Spinal cord (tissue), 10 donors: ENCODE measurements at places on chromosomes 4 and X. TPM values are rescaled to one million over a fixed set of nuclear protein-coding genes. Genes with fewer than 3 reads are reported as not detected.

The MFAP3L gene
- 34.4 TPM for total RNA-seq

The HAND2 gene
- not detected for total RNA-seq

The NAAA gene
- 23.9 TPM for total RNA-seq

The RS1 gene
- total RNA-seq: not detected

The UGT2B7 gene
- 0.20 TPM for total RNA-seq

The MGAT4D gene
- total RNA-seq: not detected

The ATP8A1 gene
- 247 TPM for total RNA-seq

The ZNF41 gene
- total RNA-seq: 12.5 TPM

The NSD2 gene
- 59.0 TPM for total RNA-seq

The FOXR2 gene
- total RNA-seq: not detected

The VCX3B gene
- not detected for total RNA-seq

The PPP2R2C gene
- total RNA-seq: 70.7 TPM

The LUZP4 gene
- total RNA-seq: not detected

The EVC gene
- total RNA-seq: 20.8 TPM

The IL2RG gene
- total RNA-seq: 0.22 TPM

The GYPA gene
- 27.3 TPM for total RNA-seq

GRCh38 chrX:45381366-45381765, 180.7 kb upstream of the DIPK2B start:
- H3K4me1 ChIP-seq: no peaks in the 10 kb centered on the region
- H3K4me3 ChIP-seq: no peak overlapping the region
- no peaks in the 10 kb centered on the region for H3K36me3 ChIP-seq
- no peak overlapping the region for H3K27ac ChIP-seq

- H3K4me3 ChIP-seq: no peak overlapping the region
- H3K36me3 ChIP-seq: no peaks in the 10 kb centered on the region
- DNase-seq: no peak
- no peaks in the 10 kb centered on the region for H3K27me3 ChIP-seq
- H3K27ac ChIP-seq: no peak overlapping the region
Measured at GRCh38 chr4:36651253-36651652, 369.8 kb downstream of the DTHD1 start.

DNA sequence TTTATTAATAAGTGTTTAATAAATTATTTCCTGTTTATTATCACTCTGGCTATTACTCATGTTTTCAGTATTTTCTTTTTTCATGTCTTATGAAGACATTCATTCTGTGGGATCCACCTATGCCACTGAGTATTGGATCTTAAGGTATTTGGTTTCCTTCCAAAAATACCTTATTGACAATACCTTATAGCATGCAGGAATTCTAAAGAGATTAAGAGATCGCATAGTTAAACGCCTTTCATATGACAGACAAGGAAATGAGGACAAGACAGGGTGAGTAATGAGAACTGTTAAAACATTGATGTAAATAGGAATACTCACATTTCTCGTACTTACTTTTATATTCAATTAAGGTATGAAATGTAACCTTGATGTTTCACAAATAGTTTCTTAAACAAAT, 38.2 kb upstream of the TMPRSS11B start:
- no peak overlapping the region for H3K4me3 ChIP-seq
- no peaks in the 10 kb centered on the region for H3K4me1 ChIP-seq
- no peaks in the 10 kb centered on the region for H3K36me3 ChIP-seq

DNA sequence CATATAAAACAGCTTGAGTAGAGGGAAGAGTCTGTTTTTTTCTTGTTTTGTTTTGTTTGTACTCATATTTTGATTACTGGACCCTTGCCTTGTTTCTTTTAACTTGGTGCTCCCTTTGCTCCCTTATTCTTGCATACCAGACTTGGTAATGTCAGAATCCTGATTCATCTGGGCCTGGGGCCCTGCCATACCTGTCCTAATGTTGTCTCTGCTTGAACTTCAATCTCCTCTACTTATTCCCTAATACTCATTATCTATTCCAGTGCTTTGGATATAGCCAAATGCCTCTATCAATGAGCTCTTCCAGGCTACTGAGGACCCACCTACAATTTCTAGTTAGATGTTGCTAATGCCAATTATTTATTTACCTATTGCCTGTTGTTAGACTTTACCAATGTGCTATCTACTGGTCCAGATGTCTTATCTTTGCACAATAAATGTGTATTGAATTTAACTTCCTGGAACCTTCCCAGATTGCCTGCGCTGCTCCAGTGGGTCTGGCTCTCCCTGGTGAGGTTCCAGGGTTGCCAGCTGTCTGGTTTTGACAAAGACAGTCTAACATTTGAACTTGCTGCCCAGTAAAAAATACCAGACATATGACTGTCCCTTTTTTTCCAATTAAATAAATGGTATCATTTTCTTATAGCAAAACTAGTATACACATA, 64.4 kb upstream of the ACSL4 start:
- no peaks in the 10 kb centered on the region for H3K36me3 ChIP-seq
- no peak overlapping the region for H3K27ac ChIP-seq
- H3K4me1 ChIP-seq: no peaks in the 10 kb centered on the region
- DNase-seq: no peak

GRCh38 chrX:10507181-10507580, 113.2 kb downstream of the MID1 start:
- no peaks in the 10 kb centered on the region for H3K27me3 ChIP-seq
- H3K4me3 ChIP-seq: no peak overlapping the region
- no peak for DNase-seq
- H3K27ac ChIP-seq: no peak overlapping the region

GRCh38 chr4:2785613-2786012, 7.3 kb upstream of the SH3BP2 start:
- no peaks in the 10 kb centered on the region for H3K36me3 ChIP-seq
- H3K27ac ChIP-seq: no peak overlapping the region
- H3K4me3 ChIP-seq: no peak overlapping the region
- no peaks in the 10 kb centered on the region for H3K27me3 ChIP-seq

GRCh38 chrX:137916090-137916746, 350.3 kb downstream of the ZIC3 start:
- no peak overlapping the region for H3K27ac ChIP-seq
- no peaks in the 10 kb centered on the region for H3K4me1 ChIP-seq
- no peaks in the 10 kb centered on the region for H3K27me3 ChIP-seq
- H3K4me3 ChIP-seq: no peak overlapping the region
- H3K36me3 ChIP-seq: no peaks in the 10 kb centered on the region
- DNase-seq: no peak

- H3K27ac ChIP-seq: no peak overlapping the region
- DNase-seq: no peak
- no peaks in the 10 kb centered on the region for H3K4me1 ChIP-seq
- H3K4me3 ChIP-seq: no peak overlapping the region
- no peaks in the 10 kb centered on the region for H3K36me3 ChIP-seq
Measured at GRCh38 chr4:99821918-99822503, 5.4 kb downstream of the DAPP1 start.

- H3K27ac ChIP-seq: no peak overlapping the region
- no peaks in the 10 kb centered on the region for H3K4me1 ChIP-seq
- H3K36me3 ChIP-seq: peaks cover 3% of the 10 kb centered on the region
- no peaks in the 10 kb centered on the region for H3K27me3 ChIP-seq
- DNase-seq: peak; percentile 93
Measured at GRCh38 chr4:95124906-95125504, 367.2 kb downstream of the BMPR1B start.

- no peak overlapping the region for H3K27ac ChIP-seq
- no peak overlapping the region for H3K4me3 ChIP-seq
- H3K27me3 ChIP-seq: no peaks in the 10 kb centered on the region
- H3K36me3 ChIP-seq: no peaks in the 10 kb centered on the region
- H3K4me1 ChIP-seq: no peaks in the 10 kb centered on the region
- DNase-seq: no peak
Measured at GRCh38 chr4:8761167-8761823, 110.3 kb downstream of the HMX1 start.

GRCh38 chrX:9462456-9462855, 2.4 kb upstream of the TBL1X start:
- peaks cover 38% of the 10 kb centered on the region for H3K4me1 ChIP-seq
- H3K4me3 ChIP-seq: no peak overlapping the region

GRCh38 chr4:53490965-53491622, 100.2 kb downstream of the LNX1 start:
- no peaks in the 10 kb centered on the region for H3K4me1 ChIP-seq
- no peaks in the 10 kb centered on the region for H3K27me3 ChIP-seq
- H3K4me3 ChIP-seq: no peak overlapping the region

GRCh38 chrX:101257448-101258258, 33.5 kb downstream of the TAF7L start:
- DNase-seq: no peak
- no peak overlapping the region for H3K4me3 ChIP-seq
- H3K4me1 ChIP-seq: no peaks in the 10 kb centered on the region
- no peak overlapping the region for H3K27ac ChIP-seq
- peaks cover 6% of the 10 kb centered on the region for H3K27me3 ChIP-seq

- no peaks in the 10 kb centered on the region for H3K27me3 ChIP-seq
- no peak for DNase-seq
- H3K36me3 ChIP-seq: peaks cover 56% of the 10 kb centered on the region
- no peak overlapping the region for H3K4me3 ChIP-seq
- peaks cover 2% of the 10 kb centered on the region for H3K4me1 ChIP-seq
- H3K27ac ChIP-seq: no peak overlapping the region
Measured at GRCh38 chr4:10074076-10074766, 42.4 kb downstream of the WDR1 start.

DNA sequence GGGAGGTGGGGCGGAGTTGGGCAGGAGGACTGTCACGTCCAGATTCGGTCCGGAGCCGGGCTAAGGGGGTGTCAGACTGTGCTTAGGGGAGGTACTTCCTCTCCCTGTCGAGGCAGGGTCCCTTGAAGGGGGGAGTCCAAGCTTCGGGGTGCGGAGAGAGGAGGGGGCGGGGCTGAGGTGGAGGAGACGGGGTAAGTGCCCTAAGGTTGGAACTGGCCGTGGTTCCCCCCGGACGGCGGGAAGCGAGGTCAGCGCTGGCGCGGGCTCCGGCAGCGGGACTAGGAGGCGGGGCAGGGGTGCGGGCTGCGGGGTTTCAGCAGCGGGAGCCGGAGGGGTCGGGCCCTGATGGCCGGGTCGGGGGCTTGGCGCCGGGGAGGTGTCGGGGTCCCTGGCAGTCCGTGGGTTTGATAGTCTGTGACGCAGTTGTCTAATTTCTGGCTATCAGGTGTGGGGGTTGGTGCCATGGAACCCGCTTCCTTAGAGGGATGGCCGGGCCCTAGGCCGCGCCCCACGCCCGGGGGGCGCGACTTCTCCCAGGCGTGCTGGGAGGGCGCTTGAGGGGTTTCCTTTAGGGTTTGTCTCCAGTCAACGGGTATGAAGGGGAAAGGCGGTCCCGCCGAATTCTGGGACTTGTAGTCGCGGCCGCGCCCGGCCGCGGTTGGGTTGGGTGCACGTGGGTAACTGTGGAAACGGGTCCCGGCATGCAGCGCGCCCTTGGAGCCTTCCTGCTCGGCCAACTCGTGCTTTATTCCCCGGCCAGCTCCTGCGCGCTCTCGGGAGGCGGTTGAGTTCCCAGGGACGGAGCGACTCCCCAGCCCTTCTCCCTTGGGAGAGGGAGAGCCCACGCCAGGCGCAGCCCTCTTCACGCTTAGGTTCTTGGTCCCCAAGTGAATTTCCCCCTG, 1.5 kb downstream of the DCUN1D4 start:
- no peaks in the 10 kb centered on the region for H3K27me3 ChIP-seq
- H3K4me3 ChIP-seq: peak overlapping the region; percentile 86
- H3K4me1 ChIP-seq: peaks cover 9% of the 10 kb centered on the region

- H3K27ac ChIP-seq: no peak overlapping the region
- H3K4me1 ChIP-seq: peaks cover 22% of the 10 kb centered on the region
- H3K27me3 ChIP-seq: no peaks in the 10 kb centered on the region
Measured at GRCh38 chrX:153938226-153938786, 3.5 kb upstream of the NAA10 start.

DNA sequence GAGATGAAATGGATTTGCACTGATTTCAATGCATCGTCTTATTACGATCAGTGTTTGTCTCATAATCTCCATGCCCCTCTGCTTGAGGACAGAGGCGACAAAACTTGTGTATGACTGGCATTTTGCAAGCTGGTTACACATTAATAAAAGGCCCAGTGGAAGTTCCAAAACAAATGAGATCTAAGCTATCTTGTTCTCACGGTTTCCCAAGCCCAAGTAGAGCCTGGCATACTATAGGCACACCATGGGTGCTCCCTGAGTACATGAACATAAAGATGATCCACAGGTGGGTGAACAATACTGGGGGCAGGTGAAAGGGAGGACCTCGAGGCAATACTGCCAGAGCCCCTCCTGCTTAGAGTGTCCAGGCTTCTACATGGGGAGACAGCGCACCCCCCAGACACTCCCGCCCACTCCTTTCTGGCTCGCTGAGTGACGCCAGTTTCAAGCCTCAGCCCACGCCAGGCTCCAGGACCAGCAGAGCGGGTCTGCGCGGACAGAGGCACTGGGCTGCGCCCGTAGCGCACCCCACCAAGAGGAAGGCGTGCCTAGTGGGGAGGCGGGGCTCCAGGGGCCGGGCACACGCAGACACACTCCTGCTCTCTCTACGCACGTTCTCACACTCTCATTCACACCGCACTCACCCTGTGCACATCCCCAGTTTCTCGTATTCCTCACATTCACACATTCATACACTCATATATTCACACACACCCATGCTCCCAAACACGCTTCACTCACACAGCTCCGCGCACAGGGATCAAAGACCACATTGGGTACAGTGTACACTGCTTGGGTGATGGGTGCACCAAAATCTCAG, 8.9 kb upstream of the GSX2 start:
- H3K36me3 ChIP-seq: no peaks in the 10 kb centered on the region
- peaks cover 22% of the 10 kb centered on the region for H3K4me1 ChIP-seq
- H3K27ac ChIP-seq: no peak overlapping the region
- no peak for DNase-seq
- peaks cover 68% of the 10 kb centered on the region for H3K27me3 ChIP-seq

DNA sequence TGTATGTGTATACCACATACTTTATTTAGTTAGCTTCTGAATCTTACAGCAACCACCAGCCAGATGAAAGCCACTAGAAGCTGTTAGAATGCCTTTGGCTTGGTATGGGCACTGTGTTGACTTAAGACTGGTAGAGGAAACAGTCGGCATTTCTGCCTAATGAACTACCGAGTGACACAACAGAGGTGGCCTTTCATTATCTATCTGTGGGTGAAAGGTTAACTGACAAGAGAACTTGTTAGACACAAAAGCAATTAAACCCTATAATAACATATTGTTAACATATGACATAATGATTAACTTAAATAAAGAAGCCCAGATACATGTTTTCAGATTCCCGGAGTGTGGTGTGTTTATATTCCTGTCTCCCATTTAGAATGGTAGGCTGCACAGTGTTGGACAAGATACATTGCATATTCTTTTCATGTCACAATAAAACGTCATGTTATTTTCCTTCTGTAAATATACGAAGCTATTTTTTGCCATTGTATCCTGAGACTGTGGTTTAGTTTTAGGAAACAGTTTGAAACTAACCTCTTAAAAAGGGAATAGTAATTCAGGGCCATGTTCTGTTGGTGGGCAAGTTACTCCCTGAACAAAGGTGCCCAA, 181.5 kb downstream of the SLIT2 start:
- H3K4me3 ChIP-seq: no peak overlapping the region
- H3K36me3 ChIP-seq: no peaks in the 10 kb centered on the region
- no peaks in the 10 kb centered on the region for H3K27me3 ChIP-seq
- no peak overlapping the region for H3K27ac ChIP-seq
- peaks cover 2% of the 10 kb centered on the region for H3K4me1 ChIP-seq

- peaks cover 38% of the 10 kb centered on the region for H3K4me1 ChIP-seq
- H3K4me3 ChIP-seq: no peak overlapping the region
- DNase-seq: no peak
- H3K27ac ChIP-seq: no peak overlapping the region
Measured at GRCh38 chr4:184396570-184397515, 77.5 kb downstream of the IRF2 start.
